ENCODE measurements at places on chromosomes 6 and 20.

DNA sequence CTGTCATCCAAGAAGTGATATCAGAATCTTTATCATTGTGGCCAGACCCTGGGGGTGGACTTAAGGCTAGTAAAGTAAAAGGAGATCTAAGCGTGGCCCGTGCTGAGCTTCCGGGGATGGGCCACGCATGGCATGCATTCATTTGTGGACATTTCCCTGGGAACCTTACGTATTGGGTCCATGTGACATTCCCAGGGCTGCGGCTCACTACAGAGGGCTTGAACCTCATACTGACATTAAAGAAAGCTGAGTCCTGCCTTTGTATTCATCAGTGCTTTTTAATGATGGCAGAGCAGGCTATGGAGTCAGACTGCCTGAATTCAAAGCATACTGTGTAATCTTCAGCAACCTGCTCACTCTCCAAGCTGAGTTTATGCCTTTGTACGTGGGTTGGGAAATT is 152.2 kb upstream of the AFDN start:
- H3K4me1 ChIP-seq, result no peaks in the 10 kb centered on the region
- no peak for DNase-seq
- peaks cover 50% of the 10 kb centered on the region for H3K27me3 ChIP-seq
- H3K36me3 ChIP-seq, result no peaks in the 10 kb centered on the region
- H3K4me3 ChIP-seq, result no peak overlapping the region

- no peak for DNase-seq
- no peak overlapping the region for H3K4me3 ChIP-seq
- no peaks in the 10 kb centered on the region for H3K4me1 ChIP-seq
- no peaks in the 10 kb centered on the region for H3K36me3 ChIP-seq
These were observed 96.6 kb upstream of the NAA20 start for GRCh38 chr20:19920381-19921138.

GRCh38 chr6:41555326-41556300 is 9.4 kb downstream of the FOXP4 start:
- peaks cover 37% of the 10 kb centered on the region for H3K27me3 ChIP-seq
- peaks cover 5% of the 10 kb centered on the region for H3K36me3 ChIP-seq
- no peak overlapping the region for H3K27ac ChIP-seq
- no peak for DNase-seq
- H3K4me1 ChIP-seq, result peaks cover 7% of the 10 kb centered on the region

- no peak overlapping the region for H3K27ac ChIP-seq
- no peak for DNase-seq
- H3K36me3 ChIP-seq, result no peaks in the 10 kb centered on the region
- no peak overlapping the region for H3K4me3 ChIP-seq
- H3K4me1 ChIP-seq, result no peaks in the 10 kb centered on the region
These were observed 363.3 kb upstream of the CDH4 start for GRCh38 chr20:60888771-60889170.

- H3K4me3 ChIP-seq, result peak overlapping the region; percentile 35
- peaks cover 21% of the 10 kb centered on the region for H3K27me3 ChIP-seq
- peaks cover 13% of the 10 kb centered on the region for H3K4me1 ChIP-seq
These were observed 34.9 kb downstream of the ANGPT4 start for GRCh38 chr20:881051-881782.

- H3K36me3 ChIP-seq, result no peaks in the 10 kb centered on the region
- no peaks in the 10 kb centered on the region for H3K27me3 ChIP-seq
- no peak overlapping the region for H3K27ac ChIP-seq
- no peak overlapping the region for H3K4me3 ChIP-seq
- no peak for DNase-seq
These were observed 1454.7 kb downstream of the GRIK2 start for GRCh38 chr6:102848210-102848609.

GRCh38 chr6:75446241-75446880 is 47.2 kb downstream of the FILIP1 start:
- no peak overlapping the region for H3K4me3 ChIP-seq
- DNase-seq, result no peak
- H3K4me1 ChIP-seq, result no peaks in the 10 kb centered on the region
- no peak overlapping the region for H3K27ac ChIP-seq

DNA sequence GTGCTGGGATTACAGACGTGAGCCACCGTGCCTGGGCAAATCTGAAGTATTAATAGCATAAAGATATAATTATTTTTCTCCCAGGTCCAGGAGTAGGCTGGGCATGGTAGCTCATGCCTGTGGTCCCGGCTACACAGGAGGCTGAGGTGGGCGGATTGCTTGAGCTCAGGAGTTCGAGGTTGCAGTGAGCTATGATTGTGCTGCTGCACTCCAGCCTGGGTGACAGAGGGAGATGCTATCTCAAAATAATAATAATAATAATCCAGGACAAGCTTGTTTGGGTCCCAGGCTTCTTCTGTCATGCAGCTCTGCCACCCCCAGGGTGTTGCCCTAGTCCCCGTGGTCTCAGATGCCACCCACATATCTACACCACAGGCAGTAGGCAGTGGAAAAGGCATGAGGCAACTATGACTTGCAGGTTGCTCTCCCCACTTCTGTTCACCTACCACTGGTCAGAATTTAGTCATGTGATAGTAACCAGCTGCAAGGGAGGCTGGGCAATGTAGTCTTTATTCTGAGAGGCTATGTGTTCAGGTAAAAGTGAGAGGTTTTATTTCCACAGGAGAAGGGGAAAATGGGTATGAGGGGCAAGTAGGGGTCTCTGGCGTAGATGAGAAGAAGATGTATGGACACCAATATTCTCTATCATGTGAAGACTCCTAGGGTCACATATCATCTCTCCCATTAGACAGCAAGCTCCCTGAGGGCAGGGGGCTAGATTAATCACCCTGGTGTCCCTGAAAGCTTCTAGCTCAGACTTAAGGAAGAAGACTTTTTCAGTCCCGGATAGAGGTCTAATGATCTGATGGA is 25.7 kb downstream of the TCF15 start:
- no peak overlapping the region for H3K27ac ChIP-seq
- peaks cover 7% of the 10 kb centered on the region for H3K27me3 ChIP-seq
- no peak for DNase-seq
- H3K36me3 ChIP-seq, result no peaks in the 10 kb centered on the region
- H3K4me1 ChIP-seq, result no peaks in the 10 kb centered on the region

DNA sequence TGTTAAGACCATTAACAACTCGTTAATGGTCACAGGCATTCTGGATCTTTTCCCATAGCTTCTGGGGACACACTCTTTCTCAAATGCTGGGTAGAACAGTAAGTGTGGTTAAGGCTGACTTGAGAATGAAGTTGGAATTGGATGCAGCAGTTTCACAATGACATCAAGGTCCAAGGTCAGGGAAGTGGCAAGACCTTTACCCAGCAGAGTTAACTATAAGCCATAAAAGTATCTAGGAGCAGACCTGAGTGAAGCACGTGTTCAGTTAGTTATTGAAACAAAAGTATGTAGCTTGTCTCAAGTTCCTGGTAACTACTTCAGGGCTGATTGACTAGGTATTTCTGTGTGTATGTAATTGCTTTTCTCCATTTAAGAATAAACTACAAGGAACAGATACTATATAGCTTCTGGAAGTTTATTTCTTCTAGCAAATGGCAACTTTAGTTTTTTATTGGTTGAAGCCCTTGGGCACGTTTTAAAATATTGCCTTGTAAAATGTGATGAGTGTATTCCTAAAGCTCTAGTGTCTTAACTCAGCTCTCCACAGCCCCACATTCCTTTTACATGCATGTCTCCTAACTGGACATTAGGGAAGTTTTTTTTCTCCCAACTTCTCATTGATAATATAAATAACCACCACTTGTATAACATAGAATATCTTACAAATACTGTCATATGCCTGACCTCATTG is 479.0 kb upstream of the CITED2 start:
- no peak overlapping the region for H3K4me3 ChIP-seq
- H3K36me3 ChIP-seq, result no peaks in the 10 kb centered on the region
- no peak for DNase-seq

DNA sequence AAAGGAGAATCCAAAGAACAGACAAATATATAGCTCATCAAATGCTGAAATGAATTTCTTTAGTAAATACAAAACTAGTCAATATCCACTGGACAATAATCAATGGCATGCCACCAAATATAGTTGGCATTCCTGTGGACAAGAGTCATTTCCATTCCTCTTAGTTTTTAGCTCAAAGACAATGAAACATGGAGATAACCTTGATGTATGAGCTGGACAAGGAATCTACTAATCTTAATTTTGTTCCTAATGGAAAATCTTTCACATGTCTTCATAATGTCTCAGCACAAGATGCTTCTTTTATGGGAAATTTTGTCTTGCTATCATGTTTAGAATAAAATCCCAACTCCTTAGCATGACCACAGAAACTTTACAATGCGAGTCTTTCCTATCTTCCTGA is 87.8 kb downstream of the PFDN4 start:
- DNase-seq, result no peak
- no peaks in the 10 kb centered on the region for H3K27me3 ChIP-seq
- no peak overlapping the region for H3K4me3 ChIP-seq
- H3K36me3 ChIP-seq, result no peaks in the 10 kb centered on the region
- H3K27ac ChIP-seq, result no peak overlapping the region

- no peak for DNase-seq
- no peaks in the 10 kb centered on the region for H3K4me1 ChIP-seq
- no peaks in the 10 kb centered on the region for H3K27me3 ChIP-seq
- H3K36me3 ChIP-seq, result no peaks in the 10 kb centered on the region
- no peak overlapping the region for H3K27ac ChIP-seq
These were observed 131.0 kb downstream of the ID4 start for GRCh38 chr6:19968201-19968600.

DNA sequence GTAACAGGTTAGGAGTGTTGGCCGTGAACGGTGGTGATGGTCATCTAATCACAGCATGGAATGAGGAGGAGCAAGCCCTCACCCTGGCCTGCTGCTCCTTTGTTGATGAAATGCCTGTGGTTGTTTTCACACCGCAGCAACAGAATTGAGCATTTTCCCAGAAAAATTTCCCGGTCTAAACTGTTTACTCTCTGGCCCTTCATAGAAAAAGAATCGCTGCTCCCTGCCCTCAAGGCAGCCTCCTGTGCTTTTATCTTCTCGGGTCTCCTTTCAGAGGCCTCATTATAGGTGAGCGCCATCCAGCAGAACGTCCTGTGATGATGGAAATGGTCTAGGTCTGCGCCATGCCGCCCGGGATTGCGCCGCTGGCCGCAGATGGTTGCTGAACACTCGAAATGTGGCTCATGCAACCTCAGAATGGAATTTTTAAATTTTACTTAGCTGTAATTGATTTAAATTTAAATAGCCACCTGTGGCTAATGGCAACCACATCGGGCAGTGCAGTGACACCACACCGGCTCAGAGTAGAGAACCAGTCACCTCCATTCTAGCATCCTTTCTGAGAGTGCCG is 30.2 kb downstream of the PHACTR3 start:
- H3K4me3 ChIP-seq, result no peak overlapping the region
- no peaks in the 10 kb centered on the region for H3K4me1 ChIP-seq
- H3K27me3 ChIP-seq, result no peaks in the 10 kb centered on the region
- H3K27ac ChIP-seq, result no peak overlapping the region
- H3K36me3 ChIP-seq, result no peaks in the 10 kb centered on the region

GRCh38 chr6:52562911-52563310 is 13.9 kb downstream of the TRAM2 start:
- H3K4me3 ChIP-seq, result no peak overlapping the region
- no peaks in the 10 kb centered on the region for H3K36me3 ChIP-seq
- H3K27me3 ChIP-seq, result no peaks in the 10 kb centered on the region
- DNase-seq, result no peak

- no peaks in the 10 kb centered on the region for H3K36me3 ChIP-seq
- H3K27ac ChIP-seq, result no peak overlapping the region
- no peak for DNase-seq
- H3K4me3 ChIP-seq, result no peak overlapping the region
- H3K4me1 ChIP-seq, result no peaks in the 10 kb centered on the region
- no peaks in the 10 kb centered on the region for H3K27me3 ChIP-seq
These were observed 1133.3 kb upstream of the ADGRB3 start for GRCh38 chr6:67501755-67502154.

DNA sequence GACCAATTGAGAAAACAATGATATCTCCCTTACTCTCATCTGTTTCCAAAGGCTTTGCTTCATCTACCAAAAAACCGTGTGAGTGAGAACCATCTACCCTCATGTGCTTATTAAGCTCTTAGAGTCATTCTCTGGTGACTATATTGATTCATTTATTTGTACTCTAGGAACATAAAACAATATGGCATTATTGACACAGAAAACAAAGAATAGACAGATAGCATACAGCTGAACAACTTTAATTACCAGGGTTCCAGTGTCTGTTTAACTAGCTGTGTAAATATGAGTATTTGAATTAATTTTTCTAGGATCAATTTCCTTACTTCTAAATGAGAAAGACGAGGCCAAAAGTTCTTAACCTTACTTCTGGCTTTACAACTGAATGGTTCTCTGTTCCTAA is 31.3 kb upstream of the HEY2 start:
- DNase-seq, result no peak
- peaks cover 9% of the 10 kb centered on the region for H3K4me1 ChIP-seq
- H3K27me3 ChIP-seq, result peaks cover 17% of the 10 kb centered on the region
- H3K27ac ChIP-seq, result no peak overlapping the region
- no peaks in the 10 kb centered on the region for H3K36me3 ChIP-seq

GRCh38 chr20:20967564-20968184 is 138.5 kb downstream of the LINC00237 start:
- no peak overlapping the region for H3K4me3 ChIP-seq
- H3K36me3 ChIP-seq, result no peaks in the 10 kb centered on the region
- no peaks in the 10 kb centered on the region for H3K4me1 ChIP-seq

- no peak overlapping the region for H3K27ac ChIP-seq
- H3K4me3 ChIP-seq, result no peak overlapping the region
- peaks cover 23% of the 10 kb centered on the region for H3K4me1 ChIP-seq
- no peaks in the 10 kb centered on the region for H3K27me3 ChIP-seq
- H3K36me3 ChIP-seq, result no peaks in the 10 kb centered on the region
These were observed 65.0 kb upstream of the TOX2 start for GRCh38 chr20:43849496-43850186.

- H3K4me1 ChIP-seq, result peaks cover 2% of the 10 kb centered on the region
- H3K27me3 ChIP-seq, result no peaks in the 10 kb centered on the region
- no peaks in the 10 kb centered on the region for H3K36me3 ChIP-seq
- DNase-seq, result no peak
These were observed 131.0 kb downstream of the MAN1A1 start for GRCh38 chr6:119218548-119218947.

- no peak overlapping the region for H3K4me3 ChIP-seq
- no peaks in the 10 kb centered on the region for H3K36me3 ChIP-seq
- DNase-seq, result no peak
- H3K27ac ChIP-seq, result no peak overlapping the region
- no peaks in the 10 kb centered on the region for H3K4me1 ChIP-seq
- peaks cover 5% of the 10 kb centered on the region for H3K27me3 ChIP-seq
These were observed 86.0 kb downstream of the AFG1L start for GRCh38 chr6:108380876-108381275.

DNA sequence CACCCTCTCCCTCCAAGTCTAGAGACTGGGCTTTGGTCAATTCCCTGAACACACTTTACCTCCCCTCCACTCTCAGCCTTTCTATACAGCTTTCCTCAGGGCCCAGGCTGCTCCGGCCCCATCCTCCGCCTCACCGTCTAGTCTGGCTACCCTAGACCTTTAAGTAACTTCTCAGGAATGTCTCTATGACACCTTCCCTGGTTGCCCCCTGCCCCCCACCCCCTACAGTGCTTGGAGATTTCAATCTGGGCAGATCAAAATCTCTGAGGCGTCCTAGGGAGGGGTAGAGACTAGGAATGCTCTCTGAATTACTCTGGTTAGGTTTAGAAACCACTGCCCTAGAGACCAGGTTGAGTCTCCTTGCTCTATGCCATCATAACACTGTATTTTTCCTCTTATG is 6.1 kb downstream of the UBE2J1 start:
- H3K4me1 ChIP-seq, result peaks cover 44% of the 10 kb centered on the region
- DNase-seq, result no peak

- no peaks in the 10 kb centered on the region for H3K4me1 ChIP-seq
- no peaks in the 10 kb centered on the region for H3K36me3 ChIP-seq
- no peaks in the 10 kb centered on the region for H3K27me3 ChIP-seq
- H3K4me3 ChIP-seq, result no peak overlapping the region
These were observed 9.9 kb upstream of the PSMF1 start for GRCh38 chr20:1108437-1108920.

All from T-helper 2 cell treated with Interferon-gamma antibody and Interleukin-4, amounts not matched to agents 5 μg/mL and 100 μg/mL, for 36 hours (primary cell).